Neural progenitor cell (in vitro differentiated cells): ENCODE measurements at places on chromosomes 4 and X. TPM values are rescaled to one million over a fixed set of nuclear protein-coding genes. Genes with fewer than 3 reads are reported as not detected.
A peak's percentile ranks its signal among the peaks of the same experiment; 100 is the strongest.

DNA sequence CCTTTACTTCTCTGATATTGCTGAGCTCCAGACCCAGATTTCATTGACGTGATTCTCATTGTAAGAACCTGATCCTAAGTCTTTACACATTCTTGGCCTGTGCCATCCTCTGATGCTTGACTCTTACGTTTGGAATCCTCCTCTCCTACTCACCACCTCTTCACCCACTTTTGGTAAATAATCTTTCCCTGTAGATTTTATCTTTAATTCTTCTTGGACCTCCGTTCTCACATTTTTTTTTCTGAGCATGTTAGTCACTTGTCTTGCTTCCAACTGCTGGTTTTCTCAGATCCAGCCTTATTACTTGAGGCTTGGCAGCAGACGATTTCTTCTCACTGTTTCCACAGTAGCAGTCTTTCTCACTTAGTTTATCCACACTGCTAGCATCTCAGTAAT is 12.4 kb upstream of the SH3RF1 start:
- no peak for DNase-seq

DNA sequence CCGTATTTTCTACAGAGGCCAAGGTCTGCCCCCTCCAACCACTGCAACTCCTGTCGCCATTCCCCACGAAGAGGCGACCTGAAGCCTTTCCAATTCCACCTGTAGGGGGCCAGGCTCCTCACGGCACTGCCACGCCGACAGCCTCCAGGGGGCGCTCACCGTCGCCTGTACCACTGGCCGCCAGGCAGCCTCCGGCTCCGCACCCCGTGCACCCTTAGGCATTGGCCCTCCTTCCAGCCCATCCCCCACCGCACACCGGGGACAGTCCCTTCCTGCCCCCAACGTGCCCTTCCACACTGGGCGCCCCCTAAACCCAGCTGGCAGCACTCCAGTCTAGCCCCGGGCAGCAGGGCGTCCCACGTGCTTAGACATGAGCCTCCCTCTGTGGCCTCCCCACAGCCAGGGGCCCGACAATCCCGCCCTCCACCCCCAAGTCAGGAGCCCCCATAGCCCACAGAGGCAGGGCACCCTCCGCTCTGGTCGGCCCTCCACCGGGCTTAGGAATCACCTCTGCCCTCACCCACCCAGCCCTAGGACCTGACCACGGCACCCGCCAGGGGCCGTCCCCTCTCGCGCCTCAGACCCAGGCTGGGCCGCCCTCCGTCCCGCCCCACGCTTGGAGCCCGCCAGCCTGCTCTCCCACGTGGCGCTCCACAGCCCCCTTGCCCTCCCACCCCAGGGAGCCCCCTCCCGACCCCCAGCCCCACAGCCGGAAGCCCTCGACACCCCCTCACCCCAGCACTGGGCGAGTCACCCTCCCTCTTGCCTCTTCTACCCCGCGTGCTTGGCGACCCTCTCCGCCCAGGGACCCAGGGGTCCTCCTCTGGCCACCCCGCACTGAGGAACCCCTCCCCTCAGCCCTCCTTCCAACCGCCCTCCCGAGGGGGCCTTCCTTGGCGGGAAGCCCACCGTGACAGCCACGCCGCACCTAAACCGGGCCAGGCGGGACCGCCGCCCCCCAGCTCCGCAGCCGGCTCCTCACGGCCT is 711 bp downstream of the PNMA6E start:
- DNase-seq, result peak; percentile 67

DNA sequence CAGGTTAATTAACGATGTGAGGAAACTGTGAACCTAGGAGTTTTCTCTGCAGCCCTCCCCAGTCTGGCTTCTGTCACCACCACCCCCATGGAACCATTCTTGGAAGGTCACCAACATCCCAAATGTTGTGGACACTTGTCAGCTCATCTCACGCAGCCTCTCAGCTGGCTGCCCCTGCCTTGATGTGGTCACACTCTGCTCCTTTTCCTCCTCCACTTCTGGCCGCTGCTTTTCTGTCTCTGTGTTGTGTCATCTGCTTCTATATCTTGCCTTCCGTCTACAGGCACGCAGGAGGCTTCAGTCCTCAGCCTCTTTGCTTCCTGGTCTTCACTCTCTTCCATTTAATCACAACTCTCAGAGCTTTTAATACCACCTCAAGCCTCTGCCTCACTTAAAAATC is 371.5 kb upstream of the SLIT2 start:
- DNase-seq, result no peak

GRCh38 chrX:97806238-97806637 is 922.5 kb downstream of the RPA4 start:
- DNase-seq, result no peak

The GPR50 gene
- total RNA-seq, result 0.47 and 2.2 TPM in 2 replicates

GRCh38 chr4:16226816-16227461 is 668 bp upstream of the TAPT1 start:
- peak; percentile 75 for DNase-seq

DNA sequence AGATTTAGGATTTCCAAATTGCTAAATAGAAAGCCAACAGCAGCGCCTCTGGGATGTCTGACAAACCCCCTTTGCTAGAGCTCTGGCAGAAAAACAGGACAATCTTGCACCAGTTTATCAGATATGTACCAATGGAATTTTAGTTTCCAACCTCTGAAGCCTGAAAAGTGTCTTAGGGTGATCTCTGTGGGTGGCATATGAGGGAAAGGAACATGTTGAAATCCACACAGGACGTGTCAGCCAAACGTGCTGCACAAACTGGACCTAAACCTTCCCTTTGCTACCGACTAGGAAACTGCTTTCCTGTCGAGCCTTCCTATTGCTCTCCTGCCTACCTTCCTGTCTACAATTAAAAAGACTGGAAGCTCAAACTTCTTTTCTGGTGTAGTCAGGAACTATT is 53.5 kb downstream of the REELD1 start:
- no peak for DNase-seq

The SPANXC gene
- not detected in 2 replicates for total RNA-seq

GRCh38 chr4:23674694-23675093 is 215.2 kb downstream of the PPARGC1A start:
- no peak for DNase-seq

- no peak for DNase-seq
These were observed 554 bp downstream of the DCTD start for GRCh38 chr4:182916483-182917181.
